Neural crest cell (in vitro differentiated cells): ENCODE measurements at places on chromosomes 2 and 18.

GRCh38 chr2:211724933-211725332 is 813.7 kb downstream of the ERBB4 start:
- DNase-seq: no peak

- DNase-seq: no peak
These were observed 137.3 kb upstream of the FSHR start for GRCh38 chr2:49291619-49292018.

- no peak for DNase-seq
These were observed 108.3 kb upstream of the LTBP1 start for GRCh38 chr2:32838418-32838817.

- no peak for DNase-seq
These were observed 23.5 kb upstream of the BZW1 start for GRCh38 chr2:200788121-200788718.

- DNase-seq: no peak
These were observed 7.0 kb downstream of the ASTL start for GRCh38 chr2:96131152-96131812.

DNA sequence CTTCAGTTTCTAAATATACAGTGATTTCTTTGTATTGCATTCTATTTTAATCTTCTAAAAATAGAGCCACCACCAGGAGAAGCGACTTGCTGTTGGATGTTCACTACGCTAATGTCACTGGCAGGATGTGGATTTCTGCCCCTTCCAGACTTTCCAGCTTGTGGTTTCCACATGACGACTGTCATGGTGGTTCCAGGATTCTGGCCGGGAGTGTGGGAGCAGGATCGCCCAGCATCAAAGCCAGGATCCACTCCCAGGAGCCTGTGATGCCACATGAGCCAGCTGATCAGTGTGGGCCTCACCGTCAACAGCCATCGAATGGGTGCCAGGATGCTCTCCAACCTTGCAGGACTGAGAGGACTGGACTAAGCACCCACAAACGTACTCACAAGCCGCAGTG is 148.8 kb downstream of the HDAC4 start:
- DNase-seq: no peak

DNA sequence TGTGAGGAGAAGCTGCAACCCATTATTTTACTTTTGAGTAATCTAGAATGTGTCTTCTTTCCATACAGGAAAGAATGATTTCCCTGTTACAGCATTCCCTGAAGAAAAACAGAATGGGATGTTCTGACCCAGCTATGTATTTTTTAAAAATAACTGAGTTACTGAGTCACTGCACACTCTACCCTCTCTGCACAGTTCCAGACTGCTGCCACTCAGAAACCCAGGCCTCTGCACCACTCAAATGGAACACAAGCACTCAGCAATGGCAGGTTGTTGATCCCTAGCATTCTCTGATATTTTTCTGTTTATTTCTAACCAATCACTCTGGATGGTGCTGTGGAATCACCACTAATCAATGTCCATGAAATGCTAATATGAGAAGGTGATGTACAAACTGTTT is 1300.0 kb upstream of the FAM98A start:
- DNase-seq: no peak

- no peak for DNase-seq
These were observed 55.7 kb downstream of the LRRFIP1 start for GRCh38 chr2:237682856-237683670.

DNA sequence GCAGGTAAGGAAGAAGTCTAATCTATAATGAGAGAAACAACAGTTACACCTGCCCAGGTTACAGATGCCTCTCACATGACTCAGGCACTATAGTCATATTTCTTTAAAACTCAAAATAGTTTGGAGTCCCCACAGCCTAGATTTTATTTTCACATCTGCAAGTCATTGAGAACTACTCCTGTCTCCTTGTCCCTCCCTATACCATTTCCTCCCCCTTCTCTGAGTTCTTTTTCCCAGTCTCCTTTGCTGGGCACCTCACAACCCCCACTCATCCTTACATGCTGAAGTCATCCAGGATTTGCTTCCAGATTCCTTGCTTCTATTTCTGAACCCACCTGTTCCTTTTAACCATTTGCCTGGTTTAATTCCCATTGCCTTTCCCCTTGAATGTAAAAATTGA is 73.1 kb upstream of the KCNE4 start:
- no peak for DNase-seq

DNA sequence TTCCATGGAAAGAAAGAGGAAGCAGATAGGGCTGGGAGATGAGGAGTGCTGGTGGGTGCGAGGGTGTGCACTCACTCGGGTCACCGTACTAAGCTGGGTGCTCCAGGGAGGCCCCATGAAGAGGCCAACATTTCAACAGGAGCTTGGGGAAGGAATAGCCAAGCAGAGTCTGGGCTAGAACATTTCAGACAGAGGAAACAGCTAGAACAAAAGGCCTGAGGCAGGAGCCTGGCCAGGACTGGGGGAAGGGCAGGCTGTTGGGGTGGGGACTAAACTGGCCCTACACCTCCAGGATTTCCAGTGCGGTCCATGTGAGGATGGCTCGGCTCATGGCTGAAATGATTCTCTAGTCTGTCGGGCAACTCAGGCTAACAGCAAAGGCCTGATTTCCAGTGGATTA is 90.8 kb downstream of the ZFP36L2 start:
- no peak for DNase-seq

GRCh38 chr2:113981404-113982134 is 91.7 kb downstream of the ACTR3 start:
- no peak for DNase-seq

- DNase-seq: no peak
These were observed 157.9 kb upstream of the GLI2 start for GRCh38 chr2:120577721-120578295.

DNA sequence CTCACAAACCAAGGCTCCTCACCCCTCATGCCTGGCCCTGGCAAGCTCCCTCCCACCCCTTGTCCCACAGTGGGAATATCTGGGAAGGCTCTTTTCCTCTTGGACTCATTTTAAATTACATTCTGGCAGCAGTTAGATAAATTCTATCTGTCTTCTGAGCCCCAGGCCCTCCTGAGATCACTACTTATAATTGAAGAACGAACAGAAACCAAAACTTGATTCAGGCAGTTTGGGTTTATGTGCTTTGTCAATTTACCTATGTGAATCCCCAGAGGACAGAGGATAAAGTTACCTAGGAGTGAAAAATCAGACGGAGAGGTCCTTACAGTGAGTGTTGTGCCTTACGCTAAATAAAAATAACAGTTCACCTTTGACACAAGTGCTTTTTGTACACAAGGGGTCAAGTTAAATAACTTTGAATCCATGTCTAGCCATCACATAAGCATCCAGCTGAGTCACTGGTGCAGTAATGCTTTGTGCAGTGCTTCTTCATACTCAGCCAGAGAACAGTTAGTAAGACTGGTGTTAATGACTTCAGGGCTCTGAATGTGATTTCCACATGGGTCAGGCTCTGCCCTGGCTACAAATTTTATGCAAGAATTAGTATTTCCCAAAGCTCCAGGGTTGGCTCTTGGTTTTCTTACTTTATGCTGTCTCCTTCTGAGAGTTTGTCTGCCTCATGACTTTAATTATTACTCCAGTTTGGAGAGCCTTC is 329.3 kb downstream of the INSIG2 start:
- no peak for DNase-seq
